ENCODE measurements at places on chromosomes 4 and X.

DNA sequence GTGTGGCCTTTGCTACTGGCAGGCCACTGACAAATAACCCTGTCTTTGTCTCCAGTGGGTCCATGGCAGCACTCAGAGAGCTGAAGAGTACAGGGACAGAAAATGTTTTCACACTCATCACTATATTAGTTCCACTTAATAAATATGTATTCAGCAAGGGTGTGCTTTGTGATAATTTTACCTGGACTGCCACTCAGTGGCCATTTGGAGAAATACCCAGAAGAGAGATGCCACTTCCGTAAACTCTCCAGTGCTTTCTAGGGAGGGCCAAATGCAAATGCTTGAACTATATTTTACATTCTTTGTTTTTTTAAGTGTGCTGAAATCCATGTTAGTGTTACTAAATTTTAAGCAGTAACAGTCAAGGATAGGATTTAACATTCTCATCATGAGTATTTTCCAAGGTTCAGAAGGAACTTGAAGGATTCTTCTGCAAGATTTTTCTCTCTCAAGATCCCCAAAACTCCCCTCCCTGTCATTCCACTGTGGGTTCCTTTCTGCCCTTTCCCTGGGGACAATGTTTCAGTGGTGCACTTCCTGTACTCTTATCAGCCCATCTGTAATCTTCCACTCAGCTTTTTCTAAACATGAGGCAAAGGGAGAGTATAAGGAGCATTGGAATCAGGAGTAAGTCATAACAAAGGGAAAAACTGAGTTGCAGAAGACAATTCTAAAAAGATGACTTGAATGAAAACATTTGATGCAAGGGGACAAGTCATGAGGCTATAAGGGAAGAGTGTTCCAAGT lies 46.0 kb downstream of the TFDP3 start:
- DNase-seq, result no peak

DNA sequence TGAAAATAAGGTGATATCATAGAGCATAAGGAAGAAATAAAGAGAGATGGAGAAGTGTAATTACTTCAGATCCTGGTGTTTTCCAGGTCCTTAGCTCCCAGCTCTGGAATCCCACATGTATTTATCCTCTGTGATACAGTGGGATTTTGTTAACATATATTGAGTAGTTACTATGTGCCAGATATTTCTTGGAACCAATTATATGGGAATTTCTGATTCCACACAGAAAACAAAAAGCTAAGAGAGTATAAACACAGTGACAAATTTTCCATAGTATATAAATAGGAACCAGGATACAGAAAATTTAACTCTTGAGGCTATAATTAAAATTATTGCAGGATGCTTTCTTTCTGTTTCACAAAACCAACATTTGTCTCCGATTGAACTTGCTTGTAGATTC lies 1067.5 kb downstream of the PCDH7 start:
- DNase-seq, result no peak

DNA sequence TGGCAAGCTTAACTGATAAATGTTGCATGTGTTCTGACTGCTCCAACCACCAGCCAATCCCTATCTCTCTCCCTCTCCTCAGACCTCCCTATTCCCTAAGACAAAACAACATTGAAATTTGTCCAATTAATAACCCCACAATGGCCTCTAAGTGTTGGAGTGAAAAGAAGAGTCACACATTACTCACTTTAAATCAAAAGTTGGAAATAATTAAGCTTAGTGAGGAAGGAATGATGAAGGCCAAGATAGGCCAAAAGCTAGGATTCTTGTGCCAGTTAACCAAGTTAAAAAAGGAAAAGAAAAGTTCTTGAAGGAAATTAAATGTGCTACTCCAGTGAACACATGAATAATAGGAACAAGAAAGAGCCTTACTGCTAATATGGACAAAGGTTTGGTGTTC lies 55.6 kb downstream of the FBXW7 start:
- DNase-seq, result no peak

GRCh38 chr4:140070366-140070765 lies 83.6 kb downstream of the MAML3 start:
- no peak for DNase-seq

GRCh38 chrX:53261355-53261972 lies 19.9 kb downstream of the IQSEC2 start:
- no peak for DNase-seq

- DNase-seq, result peak; percentile 45
Measured at GRCh38 chr4:3658530-3658913, 107.7 kb upstream of the ADRA2C start.

GRCh38 chrX:141924293-141924692 lies 20.6 kb downstream of the MAGEC1 start:
- no peak for DNase-seq

DNA sequence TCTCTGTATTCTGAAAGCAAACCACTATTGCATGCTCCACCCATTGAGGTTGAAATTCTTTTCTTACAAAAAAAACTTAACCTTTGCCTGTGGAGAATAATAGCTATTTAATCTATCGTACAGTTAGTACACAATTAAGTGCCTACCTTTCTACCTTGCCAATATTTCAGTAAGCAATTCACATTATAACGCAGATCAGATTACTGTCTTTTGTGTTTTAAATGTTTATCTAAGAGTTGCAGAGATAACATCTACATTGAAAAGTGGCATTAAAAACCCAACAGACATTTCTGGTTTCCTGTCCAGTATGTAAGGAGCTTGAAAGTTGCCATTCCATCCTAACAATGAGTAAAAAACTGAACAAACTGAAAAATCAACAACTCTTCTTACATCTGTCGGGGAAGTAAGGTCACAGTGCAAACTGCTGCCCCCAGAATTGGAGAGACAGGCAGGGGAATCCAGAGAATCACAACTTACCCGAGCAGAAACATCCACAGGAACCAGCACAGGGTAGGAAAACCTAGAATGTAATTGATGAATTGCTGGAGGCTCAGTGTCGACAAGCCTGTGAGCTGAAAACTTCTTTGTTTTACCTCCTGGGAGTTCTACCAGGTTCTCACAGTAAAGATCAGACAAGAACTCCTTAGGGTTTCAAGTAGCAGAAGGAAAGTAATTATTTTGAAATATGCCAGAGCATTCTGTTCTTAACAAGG lies 27.3 kb upstream of the ACSL4 start:
- no peak for DNase-seq

- DNase-seq, result no peak
Measured at GRCh38 chr4:4901877-4902276, 42.4 kb downstream of the MSX1 start.

GRCh38 chr4:128793859-128794672 lies 15.4 kb upstream of the JADE1 start:
- DNase-seq, result no peak

DNA sequence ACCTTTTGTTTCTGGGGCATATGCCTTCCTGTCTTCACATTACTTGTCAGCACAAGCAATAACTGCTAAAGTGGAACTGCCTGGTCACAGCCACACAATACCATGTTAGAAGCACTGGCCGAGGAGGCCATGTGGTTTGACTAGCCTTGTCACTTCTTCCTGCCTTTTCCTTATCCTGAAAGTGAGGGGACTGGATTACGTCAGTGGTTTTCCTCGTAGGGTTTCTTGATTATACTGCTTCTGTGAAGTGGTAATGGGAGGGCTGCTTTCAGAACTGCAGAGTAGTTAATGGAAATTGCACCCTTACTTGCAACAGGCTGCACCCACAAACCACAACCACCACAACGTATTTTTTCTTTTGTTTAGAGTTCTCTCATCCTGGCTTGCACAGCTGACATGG lies 26.6 kb downstream of the ZRSR2 start:
- no peak for DNase-seq

GRCh38 chr4:7156761-7157488 lies 35.4 kb upstream of the SORCS2 start:
- peak; percentile 49 for DNase-seq

DNA sequence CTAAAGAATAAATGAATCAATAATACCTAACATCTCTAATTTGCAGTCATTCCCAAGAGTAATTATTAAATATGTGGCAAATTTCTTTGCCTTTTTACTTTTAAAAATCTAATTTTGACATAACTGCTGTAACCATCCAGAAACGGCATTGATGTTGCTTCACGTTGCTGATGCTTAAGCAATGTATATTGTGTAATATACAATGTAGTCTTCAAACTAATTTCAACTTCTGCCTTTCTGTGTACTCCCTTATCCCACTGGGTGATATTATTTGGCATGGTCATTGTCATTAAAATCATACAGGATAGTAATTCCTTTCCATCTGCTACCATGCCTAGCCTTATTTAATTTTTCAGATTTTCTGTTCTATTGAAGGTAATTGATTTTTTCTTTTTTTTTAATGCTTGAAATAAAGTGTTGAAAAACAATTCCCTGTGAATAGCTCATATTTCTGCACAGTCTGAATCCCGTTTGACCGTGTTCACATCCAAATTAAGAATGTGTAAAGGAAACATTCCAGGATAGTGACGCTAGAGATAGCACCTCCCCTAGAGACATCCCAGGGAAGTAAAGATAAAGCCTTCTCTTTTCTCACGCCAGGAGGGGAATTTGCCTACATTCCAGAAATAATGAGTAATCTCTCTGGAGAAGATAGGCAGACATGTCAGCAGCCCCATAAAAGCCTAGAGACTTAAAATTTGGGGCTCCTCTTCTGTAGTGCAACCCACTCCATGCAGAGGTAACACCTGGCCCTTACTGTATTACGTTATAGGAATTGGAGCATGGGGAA lies 8.6 kb downstream of the FAM200B start:
- DNase-seq, result no peak

DNA sequence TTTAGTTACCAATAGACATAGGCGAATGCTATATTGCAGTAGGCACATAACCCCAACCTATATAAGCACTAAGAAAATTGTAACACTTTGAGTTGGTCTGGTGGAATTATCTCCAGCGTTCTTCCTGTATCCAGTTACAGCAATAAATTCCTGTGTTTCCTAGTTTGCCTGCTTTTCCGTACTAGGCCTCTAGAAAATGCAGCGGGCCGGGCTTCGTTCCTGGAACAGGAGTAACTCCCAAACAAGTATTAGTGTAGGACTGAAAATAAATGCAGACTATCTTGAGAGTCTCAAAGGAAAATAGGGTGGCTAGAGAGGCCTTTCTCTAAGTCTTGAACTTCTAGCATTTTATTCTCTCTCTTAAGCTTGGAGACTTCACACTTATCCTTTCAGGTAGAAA lies 159.8 kb downstream of the OR13H1 start:
- DNase-seq, result no peak

DNA sequence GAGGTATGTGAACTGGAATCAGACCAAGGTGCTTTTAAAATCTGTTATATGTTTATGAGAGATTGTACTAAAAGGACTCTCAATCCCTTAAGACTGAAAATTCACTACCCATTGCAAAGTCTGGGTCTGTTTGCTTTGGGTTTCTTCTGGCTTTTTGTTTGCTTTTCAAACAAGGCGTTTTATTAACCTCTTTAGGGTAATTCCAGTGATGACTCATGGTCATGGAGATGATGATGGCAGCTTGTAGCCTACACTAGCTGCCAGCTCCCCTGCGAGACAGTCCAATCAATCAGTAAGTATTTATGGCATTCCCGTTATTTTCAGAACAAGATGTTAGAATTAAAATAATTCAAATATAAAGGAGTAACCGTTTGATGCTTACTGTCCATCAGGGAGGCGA lies 643.8 kb upstream of the FTHL17 start:
- DNase-seq, result no peak

- DNase-seq, result no peak
Measured at GRCh38 chrX:25034889-25035288, 19.1 kb upstream of the ARX start.

DNA sequence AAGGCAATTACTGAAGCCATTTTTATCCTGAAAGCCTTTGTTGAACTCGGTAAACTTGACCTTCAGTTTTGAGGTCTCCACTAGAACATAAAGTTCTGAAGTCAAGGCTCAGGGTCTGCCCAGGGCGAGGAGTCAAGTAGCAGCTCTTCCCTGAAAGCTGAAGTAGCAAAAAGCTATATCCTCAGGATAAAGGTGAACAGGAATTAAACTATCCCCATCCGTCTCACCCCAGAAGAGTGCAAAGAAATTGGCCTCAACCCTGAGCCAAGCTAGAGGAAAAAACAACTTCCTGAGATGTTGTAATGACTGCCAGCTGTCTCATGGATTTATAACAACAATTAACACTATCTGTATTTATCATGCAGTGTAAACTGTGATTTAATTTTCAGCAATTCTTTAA lies 590.8 kb downstream of the SPRY1 start:
- DNase-seq, result no peak

DNA sequence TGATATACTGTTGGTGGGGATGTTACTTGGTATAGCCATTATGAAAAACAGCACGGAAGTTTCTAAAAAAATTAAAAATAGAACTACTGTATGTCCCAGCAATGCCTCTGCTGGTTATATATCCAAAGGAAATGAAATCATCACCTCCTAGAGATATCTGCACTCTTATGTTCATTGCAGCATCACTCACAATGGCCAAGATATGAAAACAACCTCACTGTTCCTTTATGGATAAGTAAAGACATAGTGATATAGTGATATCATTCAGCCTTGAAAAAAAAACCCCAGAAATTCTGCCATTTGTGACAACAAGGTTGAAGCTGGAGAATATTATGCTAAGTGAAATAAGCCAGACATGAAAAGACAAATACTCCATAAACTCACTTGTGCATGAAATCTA lies 543.8 kb upstream of the SLIT2 start:
- DNase-seq, result no peak

- peak; percentile 17 for DNase-seq
Measured at GRCh38 chr4:123709336-123709735, 312.7 kb downstream of the SPRY1 start.

DNA sequence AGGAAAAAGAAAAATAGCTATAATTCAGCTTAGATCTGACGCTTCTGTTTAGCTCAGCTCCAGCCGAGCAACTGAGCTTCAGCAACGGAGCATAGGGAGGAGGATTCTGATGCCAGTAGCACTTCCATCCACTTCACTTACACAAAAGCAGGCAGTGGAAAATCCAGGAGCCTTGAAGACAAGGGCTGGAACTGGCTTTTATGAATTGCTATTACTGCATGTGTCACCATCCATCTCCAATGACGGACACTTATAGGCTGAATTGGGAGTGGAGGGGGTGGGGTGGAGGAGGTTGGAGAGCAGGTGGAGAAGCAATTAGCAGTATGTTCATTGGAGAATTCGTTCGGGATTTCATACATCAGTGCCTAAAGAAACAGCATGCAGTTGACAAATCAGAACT lies 15.6 kb downstream of the ENOX2 start:
- no peak for DNase-seq

DNA sequence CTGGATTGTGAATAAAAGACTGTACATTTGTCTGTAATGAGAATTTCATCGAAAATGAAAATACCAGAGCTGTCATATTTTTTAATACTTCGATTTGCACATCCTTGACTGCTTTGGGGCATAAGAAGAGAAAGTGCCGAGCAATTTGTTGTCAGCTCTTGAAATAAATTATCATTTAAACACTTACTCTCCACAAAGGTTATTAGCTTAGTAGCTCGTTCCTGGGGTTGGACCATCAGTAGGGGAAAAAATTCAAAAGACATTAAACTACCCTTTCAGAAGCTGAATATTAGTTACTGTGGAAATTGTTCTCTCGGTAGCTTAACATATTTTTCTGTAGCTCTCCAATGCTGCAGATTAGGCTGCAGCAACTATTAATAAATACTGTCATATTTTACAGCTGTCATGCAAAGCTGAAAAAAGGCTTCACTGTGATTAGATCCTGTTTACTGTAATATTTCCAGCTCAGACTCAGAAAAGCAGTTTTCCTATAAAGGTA lies 76.9 kb downstream of the GRIA3 start:
- no peak for DNase-seq

GRCh38 chrX:70422851-70423341 lies at the start of gene GDPD2:
GDPD2 (plus strand) TSS chrX:70423314; CDS start chrX:70424985, 1,671 bp downstream.
- no peak for DNase-seq

- DNase-seq, result peak; percentile 56
Measured at GRCh38 chr4:41859087-41859486, 76.1 kb upstream of the TMEM33 start.

- DNase-seq, result no peak
Measured at GRCh38 chr4:71867598-71867997, 83.7 kb upstream of the GC start.
